GM10248 (cell line): ENCODE measurements at places on chromosomes 11 and 22.

DNA sequence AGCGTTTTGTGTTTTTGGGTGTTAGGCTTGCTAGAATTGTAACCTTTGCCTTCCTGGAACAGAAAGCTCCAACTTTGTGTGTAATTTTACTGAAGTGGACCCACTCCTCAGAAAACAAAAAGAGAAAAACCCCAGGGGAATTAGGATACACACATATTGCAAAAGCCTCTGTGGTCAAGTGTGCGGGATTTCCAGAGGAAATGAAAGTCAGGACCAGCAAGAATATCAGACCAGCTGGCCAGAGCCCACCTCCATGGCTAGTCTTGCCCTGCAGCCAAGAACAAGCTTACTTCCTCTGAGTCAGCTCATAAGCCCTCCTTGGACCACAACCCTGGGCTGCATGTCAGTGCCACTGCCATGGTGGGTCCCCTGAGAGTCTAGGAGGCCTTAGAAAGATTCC lies 37.0 kb upstream of the FTH1 start:
- peak; percentile 58 for DNase-seq

DNA sequence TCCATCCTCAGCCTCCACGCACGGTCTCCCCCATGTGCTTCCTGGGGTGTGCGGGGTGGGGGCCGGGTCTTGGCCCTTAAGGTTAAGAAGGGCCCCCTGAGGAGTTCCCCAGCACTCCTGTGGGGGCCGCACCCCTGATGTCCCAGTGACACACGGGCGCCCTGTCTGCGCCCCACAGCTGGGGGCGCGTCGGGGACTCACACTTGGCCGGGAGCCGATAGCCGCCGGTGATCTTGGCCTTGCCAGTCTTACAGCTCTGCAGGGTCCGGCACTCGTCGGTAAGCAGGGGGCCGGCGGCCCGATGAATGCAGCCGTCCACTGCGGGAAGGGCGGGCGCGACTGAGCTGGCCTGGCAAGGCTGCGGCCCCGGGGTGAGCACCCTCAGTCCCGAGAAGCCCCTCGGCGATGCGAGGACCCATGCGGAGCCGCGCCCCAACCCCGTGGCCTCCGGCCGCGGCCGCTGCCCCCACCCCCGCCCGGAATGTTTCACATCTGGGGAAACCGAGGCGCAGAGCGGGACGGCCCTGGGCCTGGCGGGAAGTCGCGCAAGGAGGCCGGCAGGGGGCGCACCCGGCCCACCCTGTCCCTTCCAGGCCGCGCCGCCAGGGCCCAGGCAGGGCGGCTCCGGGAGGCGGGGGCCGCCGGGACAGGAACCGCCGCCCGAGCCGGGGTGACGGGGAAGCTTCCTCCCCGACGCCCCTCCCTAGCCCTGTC lies 13.9 kb downstream of the OTUB1 start:
- DNase-seq: peak; percentile 90

DNA sequence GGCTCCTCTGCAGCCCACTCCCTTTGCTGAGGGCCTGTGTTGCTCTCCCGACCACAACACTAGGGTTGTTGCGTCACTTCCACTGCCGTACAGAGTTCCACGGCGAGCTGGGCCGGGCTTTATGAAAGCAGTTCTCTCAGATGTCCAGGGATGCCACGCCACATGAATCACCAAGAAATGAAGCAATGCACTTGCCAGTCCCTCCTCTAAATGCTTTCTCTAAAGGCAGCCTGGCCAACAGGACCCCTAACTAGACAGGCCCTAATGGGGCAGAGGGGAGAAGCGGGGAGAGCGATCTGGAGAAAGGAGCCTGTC lies 188.7 kb downstream of the CTTN start:
- no peak for DNase-seq

GRCh38 chr22:47615051-47615450 lies 852.6 kb downstream of the TBC1D22A start:
- no peak for DNase-seq
